ENCODE measurements at places on chromosomes 11 and 22.

DNA sequence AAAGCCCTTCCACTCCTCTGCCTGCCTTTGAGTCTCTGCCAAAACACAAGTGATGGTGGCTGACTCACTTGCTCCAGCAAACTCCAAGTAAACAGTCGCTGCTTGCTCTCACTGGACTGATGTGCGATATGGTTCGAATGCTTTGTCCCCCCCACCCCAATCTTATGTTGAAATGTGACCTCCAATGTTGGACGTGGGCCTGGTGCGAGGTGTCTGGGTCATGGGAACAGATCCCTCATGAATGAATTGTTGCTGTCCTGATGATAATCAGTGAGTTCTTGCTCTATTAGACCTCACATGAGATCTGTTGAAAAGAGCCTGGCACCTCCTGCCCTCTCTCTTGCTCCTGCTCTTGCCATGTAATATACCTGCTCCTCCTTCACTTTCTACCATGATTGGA is 747.9 kb downstream of the OPCML start:
- H3K4me1 ChIP-seq, result no peaks in the 10 kb centered on the region

- H3K27ac ChIP-seq, result no peak overlapping the region
- H3K4me1 ChIP-seq, result no peaks in the 10 kb centered on the region
- no peaks in the 10 kb centered on the region for H3K27me3 ChIP-seq
- H3K4me3 ChIP-seq, result no peak overlapping the region
- no peak for DNase-seq
Measured at GRCh38 chr11:92702037-92702804, 267.2 kb upstream of the MTNR1B start.

DNA sequence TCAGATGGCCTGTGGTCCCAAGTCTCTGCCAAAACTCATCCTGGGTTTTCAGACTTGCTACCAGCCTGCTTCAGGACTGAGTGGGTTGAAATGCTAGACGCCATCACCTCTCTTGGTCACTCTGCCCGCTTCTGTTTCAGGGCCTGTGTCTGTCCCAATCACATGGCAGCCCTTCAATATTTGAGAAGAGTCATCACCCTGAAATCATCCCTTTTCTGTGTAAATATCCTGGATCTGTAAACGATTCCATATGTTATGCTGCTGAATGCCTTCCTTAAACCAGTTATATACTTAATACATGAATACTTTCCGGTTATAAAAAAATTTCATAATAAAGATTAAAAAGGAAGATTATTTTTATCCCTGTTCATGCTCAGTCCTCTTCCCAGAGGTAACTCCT is 39.8 kb upstream of the TLCD5 start:
- H3K27me3 ChIP-seq, result no peaks in the 10 kb centered on the region
- H3K36me3 ChIP-seq, result no peaks in the 10 kb centered on the region
- H3K4me1 ChIP-seq, result peaks cover 17% of the 10 kb centered on the region
- no peak for DNase-seq
- H3K27ac ChIP-seq, result no peak overlapping the region

GRCh38 chr22:28841111-28841510 is 40.7 kb upstream of the XBP1 start:
- H3K27me3 ChIP-seq, result no peaks in the 10 kb centered on the region
- no peak for DNase-seq
- H3K4me3 ChIP-seq, result no peak overlapping the region
- H3K4me1 ChIP-seq, result no peaks in the 10 kb centered on the region

- H3K27me3 ChIP-seq, result no peaks in the 10 kb centered on the region
- no peak for DNase-seq
- H3K27ac ChIP-seq, result no peak overlapping the region
- H3K36me3 ChIP-seq, result no peaks in the 10 kb centered on the region
- H3K4me1 ChIP-seq, result no peaks in the 10 kb centered on the region
Measured at GRCh38 chr22:48800036-48800885, 1027.4 kb downstream of the BRD1 start.

DNA sequence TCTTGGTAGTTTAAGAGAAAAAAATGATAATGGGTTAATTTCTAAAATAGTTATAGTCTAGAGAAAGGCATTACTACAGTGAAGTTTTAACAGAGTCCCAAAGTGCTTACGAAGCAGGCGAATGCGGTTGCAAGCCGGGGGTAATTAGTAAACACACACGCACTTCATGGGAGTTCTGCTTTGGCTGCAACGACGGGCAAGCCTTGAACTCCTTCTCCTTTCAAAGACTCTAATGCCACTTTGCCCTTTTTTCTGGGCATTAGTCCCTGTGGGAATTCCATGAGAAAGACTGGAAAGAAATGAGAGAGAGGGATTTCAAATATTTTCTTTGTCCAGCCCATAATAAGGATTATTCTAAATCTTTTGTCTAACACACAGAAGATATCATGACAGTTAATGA is 66.1 kb downstream of the TENM4 start:
- no peaks in the 10 kb centered on the region for H3K27me3 ChIP-seq
- no peak for DNase-seq
- no peaks in the 10 kb centered on the region for H3K4me1 ChIP-seq

GRCh38 chr11:12777208-12777874 is 103.1 kb downstream of the TEAD1 start:
- H3K36me3 ChIP-seq, result no peaks in the 10 kb centered on the region
- H3K4me3 ChIP-seq, result no peak overlapping the region
- no peak overlapping the region for H3K27ac ChIP-seq
- no peaks in the 10 kb centered on the region for H3K27me3 ChIP-seq
- no peaks in the 10 kb centered on the region for H3K4me1 ChIP-seq

DNA sequence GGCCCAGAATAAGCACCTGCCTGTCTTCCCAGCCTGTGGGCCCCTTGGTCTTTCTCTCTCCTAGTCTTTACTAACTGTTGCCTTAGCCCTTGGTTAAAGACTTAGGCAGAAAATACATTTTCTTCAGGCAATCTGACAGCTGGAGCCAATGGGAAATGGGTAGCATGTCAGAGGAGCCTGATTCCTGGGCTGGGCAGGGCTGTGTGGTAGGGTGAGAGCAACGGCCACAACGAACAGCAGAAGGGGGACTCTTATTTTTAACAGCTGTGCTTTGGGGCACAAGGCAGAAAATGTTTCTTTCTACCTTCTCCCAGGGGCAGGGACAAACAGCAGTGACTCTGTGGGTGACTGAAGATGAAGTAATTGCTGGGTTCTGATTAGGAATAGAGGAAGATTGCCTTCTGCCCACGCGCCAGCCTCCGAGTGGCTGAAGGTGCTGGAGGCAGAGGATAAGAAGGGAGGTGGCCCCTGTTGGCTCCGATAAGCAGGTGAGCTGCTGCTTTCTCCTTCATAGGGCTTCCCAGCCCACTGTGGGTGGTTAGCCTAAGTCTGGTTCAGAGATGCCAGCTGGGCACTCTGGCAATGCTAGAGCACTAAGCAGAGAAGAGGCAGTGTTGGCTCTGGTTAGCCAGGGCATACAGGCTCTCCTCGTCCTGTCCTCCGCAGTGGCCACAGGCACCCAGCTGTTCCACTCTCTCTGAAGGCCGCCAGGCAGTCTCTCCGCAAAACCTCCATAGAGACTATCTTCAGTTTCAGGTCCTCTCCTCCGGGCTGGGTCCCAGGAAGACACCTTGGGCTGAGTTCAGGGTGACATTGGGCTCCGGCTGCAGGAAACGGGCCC is 1.5 kb downstream of the YPEL4 start:
- no peak overlapping the region for H3K4me3 ChIP-seq
- H3K27ac ChIP-seq, result no peak overlapping the region
- H3K36me3 ChIP-seq, result no peaks in the 10 kb centered on the region
- no peaks in the 10 kb centered on the region for H3K27me3 ChIP-seq
- peak; percentile 92 for DNase-seq

GRCh38 chr11:43122546-43122945 is 189.2 kb upstream of the API5 start:
- no peak for DNase-seq
- H3K36me3 ChIP-seq, result no peaks in the 10 kb centered on the region
- no peaks in the 10 kb centered on the region for H3K27me3 ChIP-seq
- no peaks in the 10 kb centered on the region for H3K4me1 ChIP-seq
- H3K27ac ChIP-seq, result no peak overlapping the region

GRCh38 chr11:84714316-84714780 is 912.8 kb downstream of the DLG2 start:
- H3K36me3 ChIP-seq, result no peaks in the 10 kb centered on the region
- no peak overlapping the region for H3K27ac ChIP-seq
- peak; percentile 27 for DNase-seq
- no peak overlapping the region for H3K4me3 ChIP-seq
- no peaks in the 10 kb centered on the region for H3K4me1 ChIP-seq

DNA sequence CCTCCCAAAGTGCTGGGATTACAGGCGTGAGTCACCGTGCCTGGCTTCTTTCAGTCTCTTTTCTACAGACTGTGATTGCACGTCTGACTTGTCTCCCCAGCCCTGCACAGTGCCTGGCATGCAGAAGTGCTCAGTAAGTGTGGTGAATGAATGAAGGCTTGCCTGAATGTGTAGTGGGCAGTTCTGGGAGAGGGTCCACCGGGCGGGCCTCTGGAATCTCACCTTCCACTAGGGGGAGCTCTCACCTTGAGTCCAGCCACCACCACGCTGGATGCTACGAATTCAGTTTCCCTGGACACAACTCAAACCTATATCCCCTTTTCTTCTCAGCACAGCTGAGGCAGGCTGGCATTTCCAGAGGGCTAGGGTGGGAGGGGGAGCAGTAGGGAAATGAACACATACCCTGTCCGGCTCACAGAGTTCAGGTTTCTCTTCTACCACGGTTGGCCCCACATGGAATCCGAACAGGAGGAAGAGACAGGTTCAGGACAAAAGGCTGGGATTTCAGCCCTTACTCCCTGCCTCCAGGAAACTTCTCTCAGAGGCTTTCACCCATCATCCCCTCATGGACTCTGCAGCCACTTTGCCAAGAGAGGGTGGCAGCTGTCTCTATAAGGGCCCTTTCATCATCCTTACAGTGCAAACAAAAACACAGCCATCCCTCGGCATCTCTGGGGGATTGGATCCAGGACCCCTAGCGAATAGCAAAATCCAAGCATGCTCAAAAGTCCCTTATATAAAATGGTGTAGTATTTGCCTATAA is 86.8 kb downstream of the NECTIN1 start:
- no peaks in the 10 kb centered on the region for H3K4me1 ChIP-seq
- peak; percentile 48 for DNase-seq
- H3K27me3 ChIP-seq, result peaks cover 7% of the 10 kb centered on the region

DNA sequence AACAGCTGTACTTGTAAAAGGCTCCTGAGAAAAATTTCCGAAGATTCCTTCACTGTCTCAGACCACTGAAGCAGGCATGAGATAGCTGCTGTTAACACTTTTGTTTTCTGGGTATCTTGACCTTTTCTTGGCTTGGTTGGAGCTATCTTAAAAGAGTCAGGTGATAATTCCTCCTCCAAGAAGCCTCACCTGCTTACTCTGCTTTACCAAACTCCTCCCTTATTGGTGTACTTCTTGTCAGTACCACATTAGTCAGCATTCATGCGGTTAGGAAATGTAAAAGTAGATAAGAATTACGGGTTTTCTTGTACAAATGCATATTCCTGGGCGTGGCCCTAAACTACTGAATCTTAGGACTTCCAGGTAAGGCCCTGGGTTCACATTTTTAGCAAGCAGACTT is 489.8 kb upstream of the LARGE1 start:
- H3K36me3 ChIP-seq, result no peaks in the 10 kb centered on the region
- no peak overlapping the region for H3K27ac ChIP-seq
- DNase-seq, result no peak
- no peak overlapping the region for H3K4me3 ChIP-seq

DNA sequence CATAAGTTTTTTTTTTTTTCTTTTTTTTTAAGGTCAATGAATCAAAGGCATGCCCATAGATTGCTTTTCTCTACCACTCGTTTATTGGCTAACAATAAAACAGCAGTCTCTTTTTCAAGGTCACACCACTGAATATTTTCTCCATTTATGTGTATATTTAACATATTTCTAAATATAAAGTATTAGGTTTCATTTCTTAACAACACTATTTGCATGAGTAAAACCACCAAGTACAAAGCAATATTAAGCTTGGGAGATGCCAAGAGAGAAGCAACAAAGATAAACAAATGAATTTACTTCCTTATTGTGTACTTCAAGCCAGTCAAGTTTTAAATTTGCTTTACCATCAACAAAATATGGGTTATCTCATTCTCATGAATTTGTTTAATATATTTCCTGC is 708.9 kb upstream of the CCDC179 start:
- H3K27me3 ChIP-seq, result no peaks in the 10 kb centered on the region
- H3K4me3 ChIP-seq, result no peak overlapping the region
- H3K27ac ChIP-seq, result no peak overlapping the region
- H3K36me3 ChIP-seq, result no peaks in the 10 kb centered on the region

DNA sequence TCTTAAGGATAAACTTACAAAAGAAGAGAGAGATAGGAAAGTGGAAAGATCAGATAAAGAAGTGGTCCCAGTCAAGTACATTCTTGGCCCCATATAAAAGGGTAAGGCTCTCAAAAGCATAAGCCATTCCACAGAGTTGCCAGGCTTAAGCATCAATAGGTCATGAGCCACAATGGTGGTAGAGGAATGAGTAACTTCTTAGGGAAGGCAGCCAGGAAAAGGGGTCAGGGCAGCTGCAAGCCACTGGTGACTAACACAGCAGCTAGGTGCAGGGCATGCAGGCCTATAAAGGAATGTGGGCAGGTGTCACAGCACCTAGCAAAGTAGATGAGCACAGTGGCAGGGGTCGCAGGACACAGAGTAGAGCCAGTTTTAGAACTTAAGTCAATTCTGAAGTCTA is 302.6 kb upstream of the FAT3 start:
- H3K27ac ChIP-seq, result no peak overlapping the region
- no peak for DNase-seq
- no peaks in the 10 kb centered on the region for H3K27me3 ChIP-seq
- H3K4me3 ChIP-seq, result no peak overlapping the region
- no peaks in the 10 kb centered on the region for H3K36me3 ChIP-seq
- H3K4me1 ChIP-seq, result no peaks in the 10 kb centered on the region

DNA sequence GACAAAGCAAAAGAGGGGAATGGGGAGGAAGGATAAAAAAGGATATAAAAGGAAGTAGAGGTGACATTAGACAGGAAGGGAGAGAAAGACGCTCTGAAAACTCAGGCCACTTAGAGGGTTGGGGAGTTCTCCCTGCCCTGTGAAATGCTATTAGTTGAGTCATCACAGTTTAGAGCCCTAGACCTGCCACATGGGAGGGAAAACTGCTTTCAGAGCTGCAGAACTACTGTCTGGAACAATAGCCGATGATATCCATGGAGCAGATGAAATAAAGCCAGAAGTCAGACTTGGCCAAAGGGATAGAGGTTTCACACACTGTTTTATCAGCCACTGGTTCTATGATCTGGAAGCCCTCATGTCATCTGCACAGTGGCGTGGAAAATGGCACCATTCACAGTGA is 157.9 kb downstream of the NCAM1 start:
- no peak overlapping the region for H3K27ac ChIP-seq
- H3K27me3 ChIP-seq, result peaks cover 7% of the 10 kb centered on the region
- no peak for DNase-seq
- H3K36me3 ChIP-seq, result no peaks in the 10 kb centered on the region
- no peaks in the 10 kb centered on the region for H3K4me1 ChIP-seq

GRCh38 chr11:102488208-102488607 is 35.6 kb upstream of the TMEM123 start:
- H3K36me3 ChIP-seq, result no peaks in the 10 kb centered on the region
- no peak overlapping the region for H3K4me3 ChIP-seq
- no peak for DNase-seq
- H3K4me1 ChIP-seq, result no peaks in the 10 kb centered on the region
- no peak overlapping the region for H3K27ac ChIP-seq
